Daoy (cell line): ENCODE measurements at places on chromosomes 5 and 9.

GRCh38 chr5:56330167-56330566, 97.0 kb upstream of the ANKRD55 start:
- DNase-seq, result no peak

DNA sequence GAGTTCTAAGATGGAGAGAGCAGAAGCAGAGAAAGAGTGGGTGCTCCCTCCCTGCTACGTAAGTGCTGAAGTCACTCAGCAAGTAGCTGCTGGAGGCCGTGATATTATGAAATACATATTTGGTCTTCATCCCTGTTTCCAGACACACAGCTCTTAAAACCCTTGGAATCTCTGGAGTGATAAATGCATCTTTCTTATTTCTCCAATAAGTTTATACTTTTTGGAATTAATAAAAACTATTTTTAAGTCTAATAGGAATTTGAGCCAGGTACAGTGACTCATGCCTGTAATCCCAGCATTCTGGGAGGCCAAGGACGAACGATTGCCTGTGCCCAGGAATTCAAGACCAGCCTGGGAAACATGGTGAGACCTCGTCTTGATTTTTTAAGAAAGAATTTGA, 60.6 kb downstream of the AUH start:
- DNase-seq, result no peak

GRCh38 chr5:72584466-72584865, 77.3 kb upstream of the ZNF366 start:
- DNase-seq, result peak; percentile 20

- peak; percentile 63 for DNase-seq
Measured at GRCh38 chr9:130870491-130871381, 25.9 kb downstream of the QRFP start.

- peak; percentile 50 for DNase-seq
Measured at GRCh38 chr5:169218861-169219260, 82.1 kb downstream of the SLIT3 start.

GRCh38 chr9:84778570-84778969, 109.0 kb downstream of the NTRK2 start:
- DNase-seq, result no peak

- no peak for DNase-seq
Measured at GRCh38 chr5:140573683-140574082, 9.1 kb downstream of the SLC35A4 start.

DNA sequence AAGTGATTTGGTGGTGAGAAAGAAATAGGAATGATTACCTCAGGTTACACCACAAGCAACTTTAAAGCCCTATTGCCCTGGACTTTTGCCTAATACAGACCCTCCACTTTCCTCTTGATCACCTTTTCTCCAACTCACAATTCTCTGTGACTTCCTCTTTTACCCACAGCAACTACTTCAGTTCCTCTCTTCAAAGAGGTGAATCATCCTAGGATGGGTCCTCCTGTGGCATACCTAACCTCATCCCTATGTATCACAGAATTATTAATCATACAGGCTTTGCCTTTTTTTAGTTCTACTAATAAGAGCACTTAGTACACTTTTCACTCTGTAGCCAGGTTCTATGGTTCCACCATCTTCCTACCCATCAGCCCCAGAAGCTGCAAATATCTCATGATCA, 19.6 kb upstream of the INSL6 start:
- no peak for DNase-seq

DNA sequence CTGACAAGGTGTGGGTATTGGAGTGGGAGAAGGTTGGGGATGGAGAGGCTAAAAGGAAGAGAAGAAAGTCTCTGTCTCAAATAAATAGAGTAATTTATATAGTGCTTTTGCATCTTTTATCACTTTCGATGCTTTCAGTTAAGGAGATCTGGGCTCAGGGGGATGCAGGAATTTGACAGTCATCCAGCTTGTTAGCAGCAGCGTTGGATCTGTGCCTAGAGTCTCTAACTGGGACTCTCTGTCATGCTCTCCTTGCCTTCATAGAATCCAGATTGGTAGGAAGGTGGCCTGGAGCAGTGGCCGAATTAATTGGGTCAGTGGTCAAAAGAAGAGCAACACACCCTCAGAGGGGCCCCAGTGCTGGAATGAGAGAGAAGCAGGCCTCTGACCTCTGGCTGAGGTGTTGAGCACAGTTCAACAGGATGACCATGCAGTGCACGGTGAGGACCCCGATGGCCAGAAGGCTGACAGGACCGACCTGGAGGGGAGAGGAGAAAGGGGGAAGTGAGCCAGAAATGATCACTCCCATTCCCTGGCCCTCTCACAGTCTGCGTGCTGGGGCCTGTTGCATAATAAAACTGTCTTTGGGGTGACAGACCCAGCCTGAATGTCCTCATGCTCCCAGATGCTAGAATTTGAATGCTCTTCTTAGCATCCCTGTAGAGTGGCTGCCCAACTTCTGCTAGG, 7.6 kb downstream of the SLC36A3 start:
- DNase-seq, result no peak

- no peak for DNase-seq
Measured at GRCh38 chr5:78513441-78513840, 135.1 kb downstream of the LHFPL2 start.

DNA sequence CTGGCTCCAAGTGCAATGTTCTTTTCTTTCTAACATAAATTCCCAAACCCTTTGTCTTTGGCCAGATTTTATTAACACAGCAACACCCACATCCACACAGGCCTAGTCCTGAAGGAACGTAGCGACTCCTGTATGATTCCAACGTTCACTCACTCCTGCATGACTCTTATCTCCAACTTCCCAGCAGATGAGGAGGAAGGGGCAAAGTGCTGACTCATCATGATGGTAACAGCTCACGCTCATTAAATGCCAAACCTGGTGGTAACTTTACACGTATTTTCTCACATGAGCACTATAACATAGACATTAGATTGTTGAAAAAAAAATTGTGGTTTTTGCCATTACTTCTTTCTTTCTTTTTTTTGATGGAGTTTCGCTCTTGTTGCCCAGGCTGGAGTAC, 1349.5 kb downstream of the EFNA5 start:
- DNase-seq, result peak; percentile 57

GRCh38 chr9:81801190-81801589, 111.8 kb upstream of the TLE1 start:
- peak; percentile 39 for DNase-seq

GRCh38 chr5:161030229-161030628, 178.2 kb upstream of the ATP10B start:
- no peak for DNase-seq

- DNase-seq, result peak; percentile 23
Measured at GRCh38 chr9:105842023-105842644, 147.8 kb downstream of the TMEM38B start.
